ENCODE measurements at places on chromosomes 12 and 14.
A peak's percentile ranks its signal among the peaks of the same experiment; 100 is the strongest.

DNA sequence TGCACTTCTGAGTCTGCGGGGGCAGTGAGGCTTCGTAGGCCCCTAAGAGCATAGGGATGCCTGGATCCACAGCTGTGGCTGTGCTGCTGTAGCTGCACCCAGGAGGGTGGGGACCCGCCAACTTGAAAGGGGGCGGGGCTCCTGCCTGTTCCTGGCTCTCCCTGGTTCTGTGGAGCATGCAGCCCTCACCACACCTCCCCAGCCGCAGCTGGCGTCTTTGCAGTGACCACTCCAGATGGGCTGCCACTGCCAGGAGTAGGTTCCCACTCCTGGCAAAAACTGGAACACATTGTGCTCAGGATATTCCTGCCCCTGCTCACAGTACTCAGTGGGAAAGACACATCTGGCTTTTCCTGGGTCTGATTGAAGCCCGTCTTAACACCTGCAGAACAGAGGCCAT, 35.8 kb downstream of the TIMELESS start:
- DNase-seq = no peak

DNA sequence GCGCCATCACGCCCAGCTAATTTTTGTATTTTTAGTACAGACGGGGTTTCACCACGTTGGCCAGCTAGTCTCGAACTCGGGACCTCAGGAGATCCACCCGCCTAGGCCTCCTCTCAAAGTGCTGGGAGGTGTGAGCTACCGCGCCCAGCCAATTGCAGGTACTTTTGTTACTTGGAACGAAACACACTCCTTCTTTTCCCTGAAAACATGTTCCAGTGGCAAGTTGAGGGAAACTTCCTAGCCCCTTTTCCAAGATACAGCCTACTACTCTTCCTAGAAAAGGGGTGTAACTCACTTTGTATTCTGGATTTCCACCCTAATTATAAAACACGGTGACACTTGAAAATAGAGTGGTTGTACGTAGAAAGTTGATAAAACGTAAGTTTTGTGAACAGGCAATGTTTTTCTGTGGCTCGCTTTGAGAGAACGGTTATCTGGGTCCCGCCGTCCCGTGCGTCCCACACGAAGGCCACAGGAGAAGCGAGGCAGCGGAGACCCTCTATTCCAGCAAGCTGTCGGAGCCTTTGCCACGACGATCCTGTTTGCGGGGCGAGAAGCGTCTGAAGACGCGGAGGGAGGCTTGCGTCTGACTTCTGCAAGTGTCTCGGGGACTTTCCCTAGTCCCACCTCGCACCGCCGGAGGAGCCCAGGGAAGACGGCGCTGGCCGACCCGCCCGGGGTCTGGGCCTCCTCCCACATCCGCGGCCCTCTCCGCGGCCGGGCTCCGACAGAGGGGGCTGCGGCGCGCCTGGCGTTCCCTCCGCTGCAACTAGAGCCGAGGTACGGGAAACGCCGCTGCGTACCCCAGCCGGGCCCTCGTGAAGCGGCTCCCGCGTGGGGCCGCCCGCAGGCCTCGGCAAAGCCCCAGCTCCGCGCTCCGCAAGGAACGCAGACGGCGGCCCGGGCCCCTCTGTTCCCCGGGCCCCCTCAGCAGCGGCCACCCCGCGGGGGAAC, 745 bp downstream of the CDCA4 start:
- peak; percentile 58 for DNase-seq

DNA sequence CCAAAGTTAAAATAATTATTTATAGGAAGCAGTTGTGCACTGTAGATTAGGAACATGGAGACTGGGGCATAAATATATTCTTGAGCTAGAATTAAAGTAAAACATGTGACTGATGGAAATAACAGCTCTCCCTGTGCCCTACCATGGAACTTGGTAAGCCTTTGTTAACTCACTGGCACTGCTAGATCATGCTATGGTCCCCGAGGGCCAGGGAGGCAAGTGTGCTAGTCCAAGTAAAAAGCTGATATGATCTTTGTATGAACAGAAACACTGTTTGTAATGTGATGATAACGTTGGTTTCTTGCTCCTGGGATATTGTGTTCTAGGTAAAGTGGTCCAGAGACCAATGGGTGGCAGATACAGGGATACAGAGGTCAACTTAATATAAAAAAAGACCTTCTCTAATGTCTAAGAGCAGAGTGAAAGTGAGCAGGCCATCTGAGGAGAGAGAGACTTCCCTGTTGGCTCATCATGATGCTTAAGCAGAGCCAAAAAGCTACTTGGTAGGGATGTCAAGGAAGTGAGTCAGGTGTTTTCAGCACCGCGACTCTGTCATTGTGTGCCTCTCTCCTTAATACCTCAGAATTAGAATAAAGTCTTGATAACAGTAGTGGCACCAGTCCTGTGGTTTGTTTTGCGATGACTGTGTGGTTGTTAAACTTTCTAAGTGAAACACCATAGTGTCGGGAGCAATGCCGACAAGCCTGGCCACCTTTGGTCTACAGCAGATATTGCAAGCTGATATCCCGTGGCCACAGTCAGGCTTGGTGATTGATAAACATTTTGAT, 27.6 kb downstream of the BICD1 start:
- no peak for DNase-seq

DNA sequence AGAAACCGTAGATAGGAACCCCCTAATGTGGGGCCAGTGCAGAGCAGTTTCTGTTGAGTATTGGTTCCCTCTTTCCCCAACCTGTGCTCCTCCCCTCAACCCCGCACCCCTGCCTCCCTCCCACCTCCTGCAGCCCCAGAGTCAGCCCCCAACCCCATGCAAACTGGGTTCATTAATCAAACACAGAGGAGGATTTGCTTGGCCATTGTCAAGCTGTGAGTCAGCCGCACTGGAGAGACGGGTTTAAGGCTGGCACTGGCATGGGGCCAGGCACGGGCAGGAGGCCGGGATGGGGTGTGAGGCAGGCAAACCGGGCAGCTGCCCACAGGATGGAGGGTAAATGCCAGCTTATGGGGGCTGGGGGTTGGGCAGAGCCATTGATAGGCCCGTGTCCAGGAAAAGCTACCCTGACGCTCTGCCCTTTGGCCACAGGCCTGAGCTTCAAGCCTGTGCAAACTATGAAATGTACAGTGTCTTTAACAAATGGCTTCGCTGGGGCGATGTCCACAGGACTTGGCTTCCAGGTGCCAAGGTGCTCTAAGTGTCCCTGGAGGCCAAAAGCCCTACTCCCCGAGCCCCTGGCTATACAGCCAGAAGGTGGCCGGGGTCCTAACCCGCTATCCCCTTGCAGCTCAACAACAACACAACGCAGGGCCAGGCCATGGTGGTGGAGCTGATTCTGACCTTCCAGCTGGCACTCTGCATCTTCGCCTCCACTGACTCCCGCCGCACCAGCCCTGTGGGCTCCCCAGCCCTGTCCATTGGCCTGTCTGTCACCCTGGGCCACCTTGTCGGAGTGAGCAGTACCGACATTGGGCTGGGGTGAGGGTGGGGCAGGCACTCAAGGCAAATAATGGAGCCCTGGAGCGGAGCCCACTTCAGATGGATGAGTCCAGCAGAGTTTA, 1.4 kb downstream of the AQP5 start:
- no peak for DNase-seq

GRCh38 chr12:112705037-112705632, 86.4 kb upstream of the RPH3A start:
- no peak for DNase-seq

DNA sequence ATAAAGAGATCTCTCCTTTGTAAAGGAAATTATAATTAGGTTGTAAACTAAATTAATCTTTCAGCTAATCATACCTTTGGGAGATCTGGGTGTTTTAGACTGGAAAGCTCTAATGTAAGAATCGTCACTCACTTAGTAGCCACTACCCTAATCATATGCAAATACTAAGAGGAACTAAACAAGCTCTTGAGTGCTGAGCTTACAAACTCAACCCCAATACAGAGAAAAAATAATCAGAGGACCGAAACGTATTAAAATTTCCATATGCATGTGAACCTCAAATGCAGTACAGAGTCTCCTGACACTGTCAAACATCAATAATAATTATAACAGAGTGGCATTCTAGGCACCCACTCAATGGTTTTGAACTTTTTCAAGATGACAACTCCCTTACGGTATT, 235.3 kb upstream of the FOXN3 start:
- no peak for DNase-seq

GRCh38 chr12:108930155-108930554, 50.3 kb downstream of the DAO start:
- DNase-seq = no peak

DNA sequence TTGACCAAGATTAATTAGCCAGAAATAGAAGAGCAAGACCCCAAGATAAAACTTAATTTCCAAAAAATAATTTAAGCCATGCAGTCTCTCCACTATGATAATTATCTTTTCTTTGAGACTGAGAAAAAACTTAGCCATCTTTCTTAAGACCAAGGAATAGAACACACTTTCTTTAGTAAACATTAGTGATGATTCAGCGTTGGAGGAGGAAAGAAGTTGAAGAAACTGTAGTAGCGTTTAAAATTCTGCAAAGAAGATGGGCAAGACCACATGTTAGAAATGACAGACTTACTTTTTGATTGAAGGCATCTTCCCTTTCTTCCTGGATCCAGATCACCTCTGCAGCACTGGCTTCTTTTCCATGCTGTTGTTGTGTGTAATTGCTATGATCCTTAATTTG, 124.8 kb upstream of the RASSF8 start:
- no peak for DNase-seq

GRCh38 chr12:1532375-1533165, 61.8 kb downstream of the FBXL14 start:
- DNase-seq = no peak

DNA sequence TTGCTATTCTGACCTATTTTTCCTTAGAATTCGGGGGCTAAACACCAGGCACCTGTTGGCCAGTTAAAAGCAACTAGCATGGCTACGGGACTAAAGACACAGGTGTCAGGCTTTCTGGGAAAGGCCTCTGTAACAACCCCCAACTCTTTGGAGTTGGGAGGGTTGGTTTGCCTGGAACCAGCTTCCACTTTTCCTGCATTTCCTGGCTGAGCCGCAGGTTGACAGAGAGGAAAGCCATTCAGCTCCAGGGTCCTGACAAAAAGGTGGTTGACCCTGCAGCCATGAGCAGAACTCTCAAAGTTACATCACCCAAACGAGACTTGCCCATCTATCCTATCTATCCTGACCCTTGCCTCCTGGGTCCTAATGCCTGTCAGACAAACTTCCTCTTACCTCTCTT, 375.4 kb upstream of the SFSWAP start:
- DNase-seq = no peak

- DNase-seq = no peak
These were observed 25.5 kb upstream of the FBXO34 start for GRCh38 chr14:55245657-55246268.

GRCh38 chr12:26239122-26239851, 43.9 kb downstream of the SSPN start:
- DNase-seq = no peak

DNA sequence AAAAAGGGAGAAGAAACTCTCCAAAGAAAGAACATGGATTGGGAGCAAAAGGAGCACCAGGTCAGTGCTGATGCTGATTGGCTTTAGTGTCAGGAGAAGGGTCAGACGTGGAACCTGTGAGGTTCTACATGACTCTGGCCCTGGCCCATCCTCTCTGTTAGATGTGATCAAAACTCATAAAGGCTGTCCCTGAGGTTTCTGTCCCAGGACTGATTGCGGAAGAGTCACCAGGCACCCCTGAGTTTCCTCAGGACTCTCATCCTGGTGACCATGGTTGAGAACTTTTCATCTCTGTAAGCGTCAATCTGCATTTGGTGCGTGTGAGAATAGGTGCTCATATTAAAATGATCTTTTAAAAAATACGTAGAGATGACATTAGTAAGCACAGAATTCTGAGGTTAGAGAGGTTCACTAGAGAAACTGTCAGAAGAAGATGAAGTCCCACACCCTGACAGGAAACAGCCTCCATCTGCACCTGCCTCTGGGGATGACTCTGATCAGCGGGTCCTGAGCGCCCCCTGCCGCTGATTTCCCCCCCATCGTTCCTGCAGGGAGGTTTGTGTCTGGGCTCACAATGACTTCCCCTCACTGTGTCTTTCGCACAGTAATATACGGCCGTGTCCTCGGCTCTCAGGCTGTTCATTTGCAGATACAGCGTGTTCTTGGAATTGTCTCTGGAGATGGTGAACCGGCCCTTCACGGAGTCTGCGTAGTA, 741.8 kb downstream of the TMEM121 start:
- DNase-seq = peak; percentile 66

DNA sequence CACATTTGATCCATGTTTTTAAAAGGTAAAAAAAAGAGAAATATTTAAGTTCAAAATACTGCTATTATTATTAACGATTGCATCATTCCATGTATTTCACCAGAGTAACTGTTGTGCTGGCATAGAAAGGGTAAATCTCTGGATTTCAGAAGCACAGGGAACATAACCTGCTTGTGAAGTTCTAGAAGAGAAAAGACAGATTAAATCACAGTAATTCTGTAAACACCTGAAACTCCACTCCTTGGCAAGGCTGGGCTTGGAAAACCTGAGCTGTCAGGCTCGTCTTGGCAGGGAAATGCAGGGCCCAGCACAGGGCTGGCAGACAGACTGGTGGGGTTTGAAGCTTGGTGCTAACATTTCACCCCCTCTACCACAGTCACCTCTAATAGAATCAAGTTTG, 35.1 kb downstream of the SVOP start:
- DNase-seq = no peak

- no peak for DNase-seq
These were observed 420.5 kb downstream of the ZFP36L1 start for GRCh38 chr14:68372368-68372767.

- no peak for DNase-seq
These were observed 81.6 kb downstream of the PRMT8 start for GRCh38 chr12:3572560-3572959.

DNA sequence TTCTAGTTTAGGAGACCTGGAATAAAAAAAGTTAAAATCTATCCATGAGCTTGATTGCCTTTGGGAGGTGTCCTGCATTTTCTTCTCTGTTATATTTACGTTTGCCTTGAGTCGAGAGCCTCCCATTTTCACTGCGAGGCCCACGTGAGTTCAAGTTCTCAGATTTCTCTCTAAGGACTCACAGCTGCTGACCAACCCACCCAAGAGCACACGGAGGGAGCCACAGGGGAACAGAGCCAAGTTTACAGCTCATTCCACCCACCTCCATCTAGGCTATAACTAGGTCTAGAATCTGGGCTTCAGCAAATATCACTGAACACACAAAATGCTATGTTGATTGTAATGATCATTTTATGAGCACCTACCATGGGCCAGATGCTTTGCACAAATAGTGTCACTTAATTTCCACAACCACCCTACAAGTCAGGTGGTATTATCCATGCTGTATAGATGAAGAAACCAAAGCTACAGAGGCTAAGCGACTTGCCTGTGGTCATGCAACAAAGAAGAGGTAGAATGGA, 16.7 kb downstream of the ALDH1L2 start:
- no peak for DNase-seq

- DNase-seq = no peak
These were observed 623 bp upstream of the TSPAN8 start for GRCh38 chr12:71158361-71158882.

DNA sequence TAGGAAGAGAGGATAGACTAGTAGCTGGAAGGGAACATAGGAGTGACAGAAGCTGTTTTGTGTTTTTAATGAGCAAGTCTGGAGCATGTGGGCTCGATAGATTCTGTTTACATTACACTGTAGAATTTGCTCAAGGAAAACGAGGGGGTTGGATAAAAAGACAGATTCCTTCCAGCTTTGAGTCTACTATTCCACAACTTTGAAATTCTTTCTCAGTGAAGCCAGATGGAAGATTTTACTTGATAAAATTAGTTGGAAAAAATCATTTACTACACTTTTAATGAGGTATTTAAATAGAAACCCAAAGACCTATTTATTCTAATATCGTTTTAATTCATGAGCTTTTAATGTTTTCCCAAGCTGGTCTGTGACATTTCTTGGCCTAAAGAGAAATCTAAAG, 19.5 kb upstream of the EPS8 start:
- DNase-seq = no peak

All from T-helper 1 cell (primary cell).